ENCODE measurements at places on chromosomes 5 and 9.

DNA sequence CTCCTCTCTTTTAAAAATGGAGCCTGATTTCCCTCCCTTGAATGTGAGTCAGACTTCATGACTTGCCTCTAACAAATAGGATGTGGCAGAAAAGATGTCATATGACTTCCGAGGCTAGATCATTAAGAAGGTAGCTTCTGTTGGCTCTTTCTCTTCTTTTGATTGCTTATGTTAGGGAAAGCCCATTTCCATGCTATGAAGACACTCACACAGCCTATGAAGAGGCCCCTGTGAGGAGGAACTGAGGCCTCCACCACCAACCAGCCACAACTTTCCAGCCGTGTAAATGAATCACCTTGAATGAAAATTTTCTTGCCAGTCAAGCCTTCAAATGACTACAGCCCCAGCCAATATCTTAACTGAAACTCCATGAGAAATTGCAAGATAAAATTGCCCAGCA is 413.4 kb downstream of the TMEM38B start:
- DNase-seq: no peak

GRCh38 chr5:64207978-64208377 is 42.3 kb downstream of the RNF180 start:
- no peak for DNase-seq

- DNase-seq: no peak
These were observed 523.1 kb downstream of the CHSY3 start for GRCh38 chr5:130427222-130427955.

GRCh38 chr5:143717400-143717799 is 94.6 kb upstream of the HMHB1 start:
- no peak for DNase-seq

DNA sequence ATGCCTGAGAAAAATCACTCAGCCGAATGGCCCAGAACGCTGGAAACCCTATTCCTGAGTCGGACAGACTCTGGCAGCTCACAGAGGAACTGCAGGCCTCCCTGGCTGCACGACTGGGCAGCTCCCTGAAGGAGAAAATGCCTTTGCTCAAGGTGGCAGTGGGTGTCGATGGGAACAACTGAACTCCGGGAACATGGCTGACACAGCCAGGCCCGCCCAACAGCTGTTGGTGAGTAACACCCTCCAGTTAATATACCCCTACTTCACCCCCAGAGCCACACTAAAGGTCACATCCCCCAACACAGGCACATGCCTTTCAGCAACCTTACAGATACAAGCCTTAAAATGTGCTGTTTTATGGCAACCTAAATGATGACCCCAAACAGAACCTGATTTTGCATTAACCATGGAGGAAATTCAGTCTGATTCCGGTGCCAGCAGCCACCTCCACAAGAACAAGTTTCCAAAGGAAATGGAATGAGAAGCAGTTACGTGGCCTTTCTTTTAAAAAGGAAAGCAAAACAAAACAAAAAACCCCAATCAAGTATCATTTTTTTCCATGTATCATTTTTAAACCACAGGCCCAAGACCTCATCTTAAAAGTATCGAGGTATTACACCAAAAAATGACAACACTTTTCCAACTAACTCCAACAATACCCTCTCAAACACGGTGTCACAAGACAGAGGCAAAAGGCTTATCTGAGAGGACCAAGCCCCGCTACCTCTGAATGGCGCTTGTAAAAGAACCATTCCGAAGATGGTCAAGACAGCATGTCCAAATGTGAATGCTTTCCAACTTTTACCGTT is 3.1 kb downstream of the KLF9 start:
- DNase-seq: peak; percentile 81

- no peak for DNase-seq
These were observed 13.6 kb upstream of the PRSS3 start for GRCh38 chr9:33781736-33782135.

GRCh38 chr5:6518298-6519057 is 69.8 kb downstream of the UBE2QL1 start:
- DNase-seq: no peak

GRCh38 chr5:139157556-139157955 is 40.6 kb downstream of the SIL1 start:
- no peak for DNase-seq

DNA sequence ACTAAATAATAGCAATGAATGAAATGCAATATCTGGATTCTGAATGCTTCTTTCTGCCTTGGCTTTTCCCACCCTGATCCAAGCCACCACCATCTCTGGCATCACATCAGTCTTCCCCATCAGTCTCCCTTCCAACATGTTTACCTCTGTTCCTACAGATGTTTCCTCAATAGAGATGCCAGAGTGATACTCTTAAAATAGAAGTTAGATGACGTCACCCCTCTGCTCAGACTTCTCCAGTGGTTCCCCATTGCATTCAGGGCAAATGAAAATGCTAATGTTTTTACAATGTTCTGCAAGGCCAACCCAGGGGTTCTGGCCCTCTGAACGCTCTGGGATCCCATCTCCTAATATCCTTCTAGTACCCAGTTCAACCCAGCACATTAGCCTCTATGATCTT is 305.8 kb downstream of the TRIM32 start:
- DNase-seq: no peak

DNA sequence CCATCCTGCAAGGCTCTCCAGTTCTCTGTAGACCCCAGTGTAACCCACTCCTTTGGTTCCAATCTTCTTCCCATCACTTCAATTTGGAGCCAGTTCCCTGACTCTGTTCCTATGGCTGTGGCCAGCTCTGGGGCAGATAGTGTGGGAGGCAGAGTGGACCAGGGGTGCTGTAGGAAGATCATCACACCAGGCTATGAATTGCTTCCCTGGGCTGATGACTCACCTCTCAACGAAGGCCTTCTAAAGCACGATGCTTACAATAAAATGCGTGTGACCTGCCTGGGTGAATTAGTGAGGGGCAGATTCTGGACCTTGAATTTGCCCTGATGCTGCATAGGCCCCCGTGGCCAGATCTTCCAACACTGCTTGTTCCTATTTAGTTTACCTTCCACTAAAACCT is 289.7 kb downstream of the FBXL7 start:
- DNase-seq: no peak

DNA sequence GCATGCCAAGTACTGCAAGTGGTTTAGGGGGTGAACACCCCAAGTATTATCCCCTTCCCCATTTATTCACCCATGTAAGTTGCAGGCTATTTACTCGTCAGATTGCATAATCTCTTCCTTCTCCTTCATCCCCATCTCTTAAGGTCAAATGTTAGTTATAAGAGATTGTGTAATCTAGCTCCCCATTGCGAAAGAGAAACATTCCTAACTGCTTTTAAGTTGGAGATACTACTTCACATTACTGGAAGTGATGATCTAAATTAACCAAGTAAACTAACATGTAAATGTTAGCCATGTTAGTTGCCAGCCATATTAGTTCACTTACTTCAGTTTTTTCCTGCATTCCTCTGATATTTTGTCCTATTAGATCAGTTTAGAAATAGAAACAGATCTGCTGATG is 262.3 kb downstream of the TAF11L14 start:
- DNase-seq: no peak

DNA sequence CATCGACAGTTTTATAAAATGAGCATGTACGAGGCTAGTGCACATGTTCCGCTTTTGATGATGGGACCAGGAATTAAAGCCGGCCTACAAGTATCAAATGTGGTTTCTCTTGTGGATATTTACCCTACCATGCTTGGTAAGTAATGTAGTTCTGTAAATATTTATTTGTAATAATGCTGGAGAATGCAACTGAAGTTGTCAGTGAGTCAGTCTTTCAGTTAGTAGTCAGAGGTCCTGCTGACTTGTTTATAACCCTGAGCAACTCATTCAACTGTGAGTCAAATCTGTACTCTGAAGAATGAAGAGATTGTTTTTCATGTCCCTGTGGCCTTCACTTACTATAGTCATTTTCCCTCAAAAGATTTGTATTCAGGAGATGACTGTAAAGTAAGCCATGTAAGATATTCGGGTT is 28.4 kb upstream of the GPR150 start:
- DNase-seq: no peak

DNA sequence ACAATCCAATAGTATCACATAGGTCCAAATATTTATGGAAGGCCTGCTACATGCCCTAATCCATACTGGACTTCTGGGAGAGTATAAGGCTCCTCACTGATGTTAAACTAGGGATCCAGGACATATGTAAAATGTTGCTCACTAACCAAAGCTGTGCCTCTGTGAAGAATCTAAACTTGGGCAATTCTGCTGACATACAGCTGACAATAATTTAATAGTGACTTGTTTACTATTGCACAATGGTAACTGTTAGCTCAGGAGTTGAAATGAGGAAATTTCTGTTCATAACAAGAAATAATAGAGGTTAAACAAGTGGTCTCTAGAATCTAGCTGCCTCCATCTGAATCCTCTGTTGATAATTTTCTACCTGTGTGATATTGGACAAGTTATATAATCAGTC is 14.9 kb upstream of the CTXN3 start:
- DNase-seq: no peak

GRCh38 chr5:117188211-117188610 is 613.6 kb upstream of the SEMA6A start:
- no peak for DNase-seq

DNA sequence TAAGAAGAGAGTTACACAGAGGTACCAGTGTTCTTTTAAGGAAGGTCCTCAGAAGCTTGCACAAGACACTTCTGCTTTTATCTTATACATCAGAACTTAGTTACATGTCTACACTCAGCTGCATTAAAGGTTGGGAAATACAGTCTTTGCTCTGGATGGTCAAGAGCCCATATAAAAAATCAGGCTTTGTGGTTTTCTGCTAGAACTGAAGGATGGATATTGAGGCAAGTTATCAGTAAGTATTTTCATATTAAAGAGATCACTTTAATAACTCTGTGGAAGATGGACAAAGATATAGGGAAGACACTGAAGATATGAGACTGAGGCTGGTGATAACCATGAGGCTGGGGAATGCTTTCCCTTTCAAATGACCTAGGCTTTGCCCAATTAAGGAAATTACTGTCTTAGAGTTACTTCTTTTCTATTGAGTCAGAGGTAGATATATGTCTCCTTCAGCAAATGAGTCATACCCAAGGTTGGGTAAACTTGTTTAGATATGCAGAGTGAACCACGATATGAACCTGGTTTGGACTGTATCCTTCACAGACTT is 87.0 kb upstream of the TNC start:
- DNase-seq: no peak
